ENCODE measurements at places on chromosomes 5 and 9.

DNA sequence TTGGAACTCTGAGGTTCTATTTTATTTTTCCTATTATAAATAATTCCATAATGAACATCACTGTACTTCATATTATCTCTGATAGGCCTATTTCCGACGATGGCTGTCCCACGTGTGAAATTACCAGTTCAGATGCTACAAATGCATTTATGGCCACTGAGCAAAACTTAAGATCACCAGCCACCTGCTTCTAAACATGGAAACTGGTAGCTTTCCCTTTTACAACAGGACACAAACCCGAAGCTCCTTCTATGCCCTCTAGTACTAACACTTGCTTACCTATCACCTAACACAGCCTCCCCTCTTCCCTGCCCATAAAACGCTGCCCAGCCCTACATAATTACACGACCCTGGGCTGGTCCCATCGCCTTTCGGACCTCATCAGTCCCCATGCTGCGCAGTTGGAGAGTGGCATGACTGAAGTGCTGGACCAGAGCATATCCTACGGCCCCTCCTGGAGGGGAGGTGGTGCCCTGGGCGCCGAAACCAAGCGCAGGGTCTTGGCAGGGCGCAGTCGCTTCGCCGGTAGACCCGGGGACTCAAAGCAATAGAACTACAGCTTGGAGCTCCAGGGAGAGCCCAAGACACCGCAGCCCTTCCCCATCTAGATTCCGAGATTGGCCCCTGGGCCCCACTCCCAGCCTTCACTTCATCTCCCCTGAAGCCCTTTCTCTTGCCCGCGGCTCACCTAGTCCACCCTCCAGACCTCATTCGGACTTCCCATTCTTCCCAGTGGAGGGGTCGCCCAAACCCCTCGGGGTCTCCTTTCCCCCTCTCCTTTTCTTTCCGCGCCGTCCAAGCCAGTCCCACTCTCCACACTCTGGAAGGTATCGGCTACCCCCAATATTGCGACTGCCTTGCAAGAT is 1.0 kb upstream of the SAP30L start:
- peak overlapping the region; percentile 93 for H3K4me3 ChIP-seq
- no peaks in the 10 kb centered on the region for H3K36me3 ChIP-seq
- peaks cover 7% of the 10 kb centered on the region for H3K4me1 ChIP-seq
- no peak overlapping the region for H3K27ac ChIP-seq
- no peaks in the 10 kb centered on the region for H3K27me3 ChIP-seq
- peak; percentile 75 for DNase-seq

DNA sequence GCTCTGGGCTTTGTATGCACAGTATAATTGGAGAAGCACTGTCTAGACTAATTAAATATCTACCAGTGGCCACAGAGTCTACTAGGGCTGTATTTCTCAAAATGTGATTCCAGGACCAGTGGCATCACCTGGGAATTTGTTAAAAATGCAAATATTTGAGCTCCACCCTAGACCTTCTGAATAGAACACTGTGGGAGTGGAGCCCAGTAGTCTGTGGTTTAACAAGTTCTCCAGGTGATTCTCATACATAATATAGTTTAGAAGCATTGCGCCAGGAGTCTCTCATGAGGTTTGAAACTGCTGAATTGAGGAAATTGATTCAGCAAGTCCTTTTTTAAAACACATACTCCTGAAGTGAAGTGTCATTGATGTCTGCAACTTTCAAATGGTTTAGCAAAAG is 74.7 kb downstream of the FCHO2 start:
- DNase-seq, result no peak
- H3K27me3 ChIP-seq, result no peaks in the 10 kb centered on the region
- no peak overlapping the region for H3K27ac ChIP-seq
- H3K4me1 ChIP-seq, result peaks cover 8% of the 10 kb centered on the region

- H3K4me1 ChIP-seq, result no peaks in the 10 kb centered on the region
- H3K36me3 ChIP-seq, result peaks cover 5% of the 10 kb centered on the region
- H3K27ac ChIP-seq, result no peak overlapping the region
- H3K27me3 ChIP-seq, result no peaks in the 10 kb centered on the region
- no peak overlapping the region for H3K4me3 ChIP-seq
Measured at GRCh38 chr9:33249087-33249658, 9.2 kb downstream of the SPINK4 start.

DNA sequence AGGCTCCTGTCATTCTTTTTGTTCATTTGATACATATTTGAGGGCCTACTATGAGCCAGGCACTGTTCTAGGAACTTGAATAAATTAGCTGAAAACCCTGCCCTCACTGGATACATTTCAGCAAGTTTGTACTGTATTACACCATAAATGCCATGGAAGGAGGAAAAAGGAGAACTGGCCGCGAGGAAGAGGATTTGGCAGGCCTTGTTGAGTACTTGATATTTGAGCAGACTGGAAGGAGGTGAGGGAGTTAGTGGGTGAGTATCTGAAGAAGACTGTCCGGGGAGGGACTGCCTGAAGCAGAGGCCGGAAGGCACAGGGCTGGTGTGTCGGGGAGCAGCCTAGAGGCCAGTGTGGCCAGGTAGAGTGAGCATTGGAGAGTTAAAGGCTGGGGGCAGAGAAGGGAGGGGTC is 4.5 kb downstream of the SNX30 start:
- H3K4me3 ChIP-seq, result no peak overlapping the region
- H3K27me3 ChIP-seq, result no peaks in the 10 kb centered on the region
- no peak for DNase-seq
- H3K36me3 ChIP-seq, result no peaks in the 10 kb centered on the region

DNA sequence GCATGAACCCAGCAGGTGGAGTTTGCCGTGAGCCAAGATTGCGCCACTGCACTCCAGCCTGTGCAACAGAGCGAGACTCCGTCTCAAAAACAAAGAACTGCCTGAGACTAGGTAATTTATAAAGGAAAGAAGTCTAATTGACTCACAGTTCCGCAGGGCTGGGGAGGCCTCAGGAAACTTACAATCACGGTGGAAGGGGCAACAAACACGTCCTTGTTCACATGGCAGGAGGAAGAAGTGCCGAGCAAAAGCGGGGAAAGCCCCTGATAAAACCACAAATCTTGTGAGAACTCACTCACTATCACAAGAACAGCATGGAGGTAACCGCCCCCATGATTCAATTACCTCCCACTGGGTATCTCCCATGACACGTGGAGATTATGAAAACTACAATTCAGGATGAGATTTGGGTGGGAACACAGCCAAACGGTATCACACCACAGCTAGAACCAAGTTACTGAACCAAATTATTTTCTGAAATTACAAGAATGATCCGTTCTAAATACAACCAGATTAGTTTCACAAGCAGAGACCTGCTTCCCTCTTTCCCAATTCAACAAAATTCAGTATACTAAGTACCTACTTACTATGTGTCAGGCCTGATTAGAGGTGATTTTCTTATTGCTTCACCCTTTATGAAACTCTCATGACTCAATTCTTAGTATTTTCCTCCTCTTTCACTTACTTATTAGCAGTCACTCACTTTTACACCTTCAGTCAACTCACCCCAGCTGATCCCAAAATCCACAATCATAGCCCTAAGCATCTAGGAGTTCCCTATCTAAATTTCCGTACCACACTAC is 8.4 kb downstream of the UBTD2 start:
- H3K27ac ChIP-seq, result no peak overlapping the region
- DNase-seq, result peak; percentile 37
- H3K36me3 ChIP-seq, result no peaks in the 10 kb centered on the region
- H3K4me3 ChIP-seq, result no peak overlapping the region

DNA sequence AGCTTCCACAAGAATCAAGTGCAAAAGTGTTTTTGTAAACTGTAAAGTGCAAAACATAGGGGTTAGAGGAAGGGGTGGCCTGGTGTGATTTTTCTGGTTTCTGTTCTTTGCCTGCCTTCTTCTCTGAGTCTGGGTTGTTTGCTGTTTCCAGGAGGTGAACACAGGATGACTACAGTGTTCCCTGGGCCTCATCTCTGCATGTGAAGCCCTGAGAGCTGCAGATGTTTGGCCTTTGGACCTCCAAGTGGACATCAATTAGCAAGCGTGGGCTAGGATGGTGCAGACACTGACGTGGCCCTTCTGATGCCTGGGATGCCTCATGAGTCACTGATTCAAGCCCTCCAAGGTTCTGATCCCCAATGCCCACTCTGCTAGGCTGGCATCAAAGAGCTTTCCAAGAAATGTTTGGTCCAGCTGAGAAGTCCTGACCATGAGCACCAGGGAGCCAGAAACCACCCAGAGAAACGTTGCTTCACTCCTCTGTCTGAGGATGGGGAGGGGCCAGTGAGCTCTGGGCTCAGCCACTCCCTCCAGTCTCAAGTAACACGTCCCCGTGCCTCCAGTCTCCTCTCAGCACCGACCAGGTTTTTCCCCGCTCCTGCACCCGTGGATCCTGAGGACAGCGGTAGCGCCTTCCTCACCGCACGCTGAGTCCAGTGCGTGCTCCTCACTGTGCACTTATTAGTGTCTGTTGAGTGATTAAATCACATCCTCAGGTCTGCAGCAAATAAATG is 7.6 kb downstream of the IL9 start:
- no peak overlapping the region for H3K27ac ChIP-seq
- DNase-seq, result peak; percentile 53
- H3K4me1 ChIP-seq, result 0 out of 2 replicates have a peak, but pooled peaks cover 5% of the 10 kb centered on the region
- H3K4me3 ChIP-seq, result peak overlapping the region; percentile 41

DNA sequence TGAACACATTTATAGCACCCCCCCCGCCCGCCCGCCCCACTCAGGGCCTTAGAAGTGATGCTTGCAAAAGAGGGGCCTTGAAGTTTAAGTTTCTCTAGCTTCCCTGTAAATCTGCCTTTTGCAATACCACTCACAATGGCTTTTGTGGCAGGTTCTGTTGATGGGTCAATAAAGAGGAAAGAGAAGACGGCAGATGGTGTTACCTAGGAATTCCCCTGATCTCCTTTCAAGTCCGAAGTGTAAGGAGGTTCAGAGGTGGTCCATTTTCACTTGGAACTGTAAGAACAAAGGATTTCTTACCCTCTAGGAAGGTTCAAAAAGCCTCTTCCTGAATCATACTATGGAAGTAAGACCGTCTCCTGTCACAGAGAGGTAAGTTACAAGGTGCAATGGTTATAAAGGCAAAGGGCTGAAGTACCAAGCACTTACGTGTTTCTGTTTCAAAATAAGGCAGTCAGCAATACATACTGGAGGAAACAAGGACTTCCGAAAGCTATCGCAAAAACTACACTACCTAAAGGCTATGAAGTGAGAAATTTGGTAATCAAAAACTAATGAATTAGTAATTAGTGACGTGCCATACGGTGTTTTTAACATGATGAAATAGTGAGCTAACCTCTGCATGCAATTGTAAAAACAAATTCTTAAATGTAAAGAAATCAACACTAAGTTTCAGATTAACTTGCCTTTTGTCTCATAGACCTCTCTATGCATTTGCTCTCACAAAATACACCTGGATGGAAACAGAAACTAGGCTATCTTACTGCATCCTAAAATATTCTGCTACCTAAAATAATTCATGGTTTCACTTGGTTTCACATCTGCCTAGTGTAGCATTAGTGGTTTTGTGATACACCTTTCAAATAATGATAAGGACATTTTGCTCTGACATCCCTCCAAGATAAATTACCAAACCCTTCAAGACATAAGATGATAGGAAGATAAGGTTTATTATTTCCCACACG is 589.4 kb upstream of the FAM174A start:
- no peaks in the 10 kb centered on the region for H3K27me3 ChIP-seq
- no peak overlapping the region for H3K4me3 ChIP-seq
- no peaks in the 10 kb centered on the region for H3K36me3 ChIP-seq
- H3K4me1 ChIP-seq, result no peaks in the 10 kb centered on the region
- no peak overlapping the region for H3K27ac ChIP-seq

DNA sequence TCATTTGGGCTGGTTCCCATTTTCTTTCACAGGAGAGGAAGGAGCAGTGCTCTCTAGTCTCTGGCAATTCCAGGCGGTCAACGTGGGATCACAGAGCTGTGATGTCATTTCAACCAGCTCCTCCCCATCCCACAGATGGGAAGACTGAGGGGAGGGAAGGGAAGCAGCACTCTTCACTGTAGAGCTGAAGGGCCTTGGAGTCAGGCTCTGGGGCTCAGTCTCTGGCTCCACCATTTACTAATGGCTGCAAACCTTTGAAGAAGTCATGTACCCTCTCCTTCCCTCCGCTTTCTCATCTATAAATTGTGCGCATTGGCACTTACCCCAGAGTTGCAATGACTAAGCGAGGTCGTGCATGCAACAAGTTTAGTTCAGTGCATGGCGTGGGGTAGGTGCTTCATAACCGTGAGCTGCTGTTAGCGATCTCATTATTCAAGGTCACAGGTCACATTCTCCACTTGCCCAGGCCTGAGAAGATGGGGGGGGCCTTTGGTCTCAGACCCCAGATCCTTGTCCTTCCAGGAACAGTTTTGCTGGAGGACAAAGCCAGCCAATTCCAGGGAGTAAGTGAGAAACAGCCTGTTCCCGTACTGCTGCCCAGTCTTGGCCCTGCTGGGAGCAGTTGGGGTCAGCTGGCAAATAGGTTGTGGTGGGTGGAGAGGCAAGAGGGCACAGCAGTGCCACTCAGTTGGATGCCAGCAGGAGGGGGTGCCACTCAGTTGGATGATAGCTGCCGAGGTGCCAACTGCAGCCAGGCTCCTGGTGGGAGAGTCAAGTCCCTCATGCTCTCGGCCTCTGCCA is 136.7 kb downstream of the RGS3 start:
- H3K4me3 ChIP-seq, result no peak overlapping the region
- no peaks in the 10 kb centered on the region for H3K4me1 ChIP-seq
- no peaks in the 10 kb centered on the region for H3K27me3 ChIP-seq
- no peak overlapping the region for H3K27ac ChIP-seq

DNA sequence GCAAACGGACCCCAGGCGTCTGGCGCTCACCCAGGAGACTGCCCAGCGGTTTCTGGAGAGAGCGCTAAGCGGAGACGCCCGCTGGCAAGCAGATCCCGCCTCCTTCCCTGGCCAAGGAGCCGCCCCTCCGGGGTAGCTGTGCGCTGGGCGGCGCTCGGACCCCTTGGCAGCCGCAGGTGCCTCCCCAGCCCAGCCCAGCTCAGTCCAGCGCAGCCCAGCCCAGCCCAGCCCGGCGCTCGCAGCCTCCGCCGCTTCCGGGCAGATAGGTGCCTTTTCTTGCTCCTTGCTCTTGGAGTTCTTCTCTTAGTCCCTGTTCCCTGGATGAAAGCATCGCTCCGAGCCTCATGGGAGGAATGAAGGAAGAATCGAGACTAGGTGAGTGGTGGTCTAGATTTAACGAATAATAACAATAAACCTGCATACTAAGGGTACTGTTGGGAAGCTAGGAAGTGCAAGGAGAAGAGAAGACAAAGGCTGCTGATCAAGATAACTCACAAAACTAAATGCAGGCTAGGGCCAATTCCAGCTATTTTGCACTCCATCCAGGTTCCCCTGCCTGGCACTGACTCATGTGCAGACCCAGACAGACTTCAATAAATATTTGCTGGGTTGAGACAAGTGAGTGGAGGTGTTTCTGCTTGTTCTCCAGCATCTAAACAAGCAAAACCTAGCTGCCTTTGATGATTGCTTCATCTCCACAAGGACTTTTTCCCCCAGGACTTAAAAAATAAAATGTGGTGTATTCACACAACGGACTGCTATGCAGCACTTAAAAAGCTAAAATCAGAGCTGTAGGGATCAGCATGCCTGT is at the start of gene STK32A:
Gene STK32A (plus strand): TSS at position 202 of the 811 bp plus-strand sequence. CDS start 4,609 bp downstream, outside the sequence.
- H3K4me3 ChIP-seq, result peak within 1 kb of the TSS; percentile 73
- H3K4me1 ChIP-seq, result no peaks in the 10 kb centered on the region
- H3K36me3 ChIP-seq, result no peaks in the 10 kb centered on the region
- H3K27ac ChIP-seq, result no peak within 1 kb of the TSS
- DNase-seq, result peak; percentile 59

- H3K4me1 ChIP-seq, result no peaks in the 10 kb centered on the region
- no peak overlapping the region for H3K4me3 ChIP-seq
- DNase-seq, result no peak
- H3K36me3 ChIP-seq, result no peaks in the 10 kb centered on the region
- no peak overlapping the region for H3K27ac ChIP-seq
- no peaks in the 10 kb centered on the region for H3K27me3 ChIP-seq
Measured at GRCh38 chr9:18390393-18390792, 83.6 kb upstream of the ADAMTSL1 start.

Measured in H1 (cell line).